ENCODE measurements at places on chromosomes 4 and X.

DNA sequence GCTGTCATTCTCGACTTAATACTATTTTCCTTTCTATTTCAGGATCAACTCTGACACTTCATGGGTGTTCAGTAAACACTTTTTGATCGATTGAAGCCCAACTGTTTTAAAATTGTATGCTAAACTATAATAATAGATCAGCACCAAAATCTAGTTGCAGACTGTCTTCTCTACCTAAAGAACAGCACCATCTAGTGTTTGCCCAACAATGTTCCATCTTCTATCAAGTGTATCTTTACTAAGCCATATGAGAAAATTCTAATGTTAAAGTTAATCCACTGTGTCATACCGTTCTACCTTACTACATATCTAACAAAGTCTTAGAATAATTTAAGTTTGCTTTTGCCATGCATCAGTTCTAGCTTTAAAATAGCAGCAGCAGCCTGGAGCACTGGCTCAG lies 113.0 kb upstream of the PRDX4 start:
- DNase-seq, result peak; percentile 35

DNA sequence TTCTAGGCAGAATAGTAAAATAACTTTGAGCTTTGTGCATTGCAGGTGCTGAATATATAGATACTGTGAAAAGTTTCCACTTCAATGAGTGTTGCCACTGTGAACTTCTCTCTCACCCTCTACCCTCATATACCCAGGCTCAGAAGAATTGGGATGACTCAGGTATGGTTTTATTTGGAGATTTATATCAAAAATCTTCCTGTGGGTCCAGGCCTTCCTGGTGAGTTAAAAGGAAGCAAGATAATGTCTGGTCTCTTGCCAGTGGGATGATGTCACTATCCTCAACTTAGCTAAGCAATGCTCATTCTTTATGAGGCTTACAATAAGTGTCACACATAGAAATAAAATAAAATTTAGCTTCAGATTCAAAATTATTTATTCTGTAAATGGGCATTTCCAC lies 153.3 kb upstream of the TENT5D start:
- no peak for DNase-seq

- peak; percentile 74 for DNase-seq
Measured at GRCh38 chrX:3548765-3549391, 164.6 kb downstream of the PRKX start.

- DNase-seq, result no peak
Measured at GRCh38 chr4:125397226-125397625, 82.5 kb downstream of the FAT4 start.

GRCh38 chrX:1388651-1389050 lies 3.3 kb downstream of the SLC25A6 start:
- no peak for DNase-seq

GRCh38 chr4:10816571-10816970 lies 132.0 kb upstream of the CLNK start:
- no peak for DNase-seq

- no peak for DNase-seq
Measured at GRCh38 chr4:25301471-25301870, 11.1 kb upstream of the ZCCHC4 start.

DNA sequence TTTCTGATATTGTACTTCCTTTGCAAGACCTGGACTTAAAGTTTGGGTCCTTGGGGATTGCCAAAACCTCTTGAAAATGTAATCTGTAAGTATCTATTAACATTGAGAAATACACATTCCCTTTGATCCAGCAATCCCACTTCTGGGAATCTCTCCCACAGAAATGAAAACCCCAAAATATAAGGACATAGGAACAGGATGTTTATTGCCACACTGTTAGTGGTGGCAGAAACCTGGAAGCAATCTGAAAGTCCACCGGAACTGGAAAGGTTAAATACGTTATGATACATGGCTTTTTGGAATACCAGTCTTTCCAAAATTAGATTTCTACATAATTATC lies 71.2 kb upstream of the STX18 start:
- DNase-seq, result peak; percentile 50

DNA sequence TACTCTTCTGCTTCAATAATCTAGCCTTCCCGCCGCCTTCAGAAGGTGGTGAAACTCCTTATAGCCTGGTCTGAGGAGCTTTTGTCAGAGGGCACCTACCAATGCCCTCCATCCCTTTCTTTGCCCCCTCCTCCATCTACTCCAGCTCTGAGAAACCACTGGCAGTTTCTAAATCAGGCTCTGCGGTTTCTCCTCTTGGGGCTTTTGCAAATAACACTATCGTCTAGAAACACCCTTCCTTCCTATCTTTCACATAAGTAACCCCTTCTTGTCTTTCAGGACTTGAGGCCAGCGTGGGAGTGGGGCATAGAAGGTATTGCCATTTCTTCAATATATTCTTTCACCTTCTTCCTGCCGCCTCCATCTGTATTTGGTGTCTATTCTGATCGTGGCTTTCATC lies 1.2 kb upstream of the EFHC2 start:
- DNase-seq, result no peak

GRCh38 chr4:55483315-55483714 lies 63.4 kb downstream of the CLOCK start:
- DNase-seq, result no peak

DNA sequence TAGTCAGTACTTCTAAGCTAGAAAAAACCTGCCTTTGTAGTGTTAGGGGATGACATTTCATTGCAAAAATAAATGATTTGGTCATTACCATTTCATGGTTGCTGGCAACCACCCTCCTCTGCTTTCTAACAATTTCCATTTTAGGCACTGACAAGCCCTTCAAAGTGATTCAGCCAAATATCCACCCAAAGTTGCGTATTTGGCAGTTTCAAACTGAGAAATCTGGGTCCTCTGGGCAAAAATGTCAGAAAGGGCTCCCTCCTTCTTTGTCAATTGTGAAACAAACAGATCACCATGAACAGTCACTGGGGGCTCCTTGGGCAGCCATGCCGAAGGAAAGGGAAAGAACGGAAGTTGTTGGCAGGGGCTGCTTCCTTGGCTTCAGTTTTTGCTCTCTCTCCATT lies 33.0 kb downstream of the PLAC1 start:
- DNase-seq, result peak; percentile 44

DNA sequence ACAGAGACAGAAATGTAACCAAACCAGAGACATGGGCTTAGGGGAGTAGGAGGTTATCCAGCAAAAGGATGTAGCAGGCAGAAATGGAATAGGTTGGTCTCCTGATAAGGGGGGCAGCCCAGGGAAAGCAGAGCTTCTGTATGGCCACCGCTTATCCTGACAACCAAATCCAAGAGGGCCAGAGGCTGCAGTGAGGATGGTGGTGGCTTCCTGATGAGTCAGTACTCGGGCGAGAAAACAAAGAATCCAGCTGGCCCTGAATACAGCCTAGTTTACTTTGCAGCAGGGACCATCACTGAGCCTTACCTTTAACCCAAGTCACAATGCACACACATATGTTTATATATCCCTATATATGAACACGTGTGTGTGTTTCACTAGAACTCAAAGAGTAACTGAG lies 129.7 kb upstream of the FTHL17 start:
- DNase-seq, result no peak

GRCh38 chrX:49999087-49999486 lies 76.7 kb downstream of the CLCN5 start:
- DNase-seq, result no peak

GRCh38 chr4:134189949-134190348 lies 11.6 kb downstream of the PABPC4L start:
- no peak for DNase-seq

GRCh38 chr4:77695774-77696173 lies 90.2 kb downstream of the CXCL13 start:
- peak; percentile 95 for DNase-seq

DNA sequence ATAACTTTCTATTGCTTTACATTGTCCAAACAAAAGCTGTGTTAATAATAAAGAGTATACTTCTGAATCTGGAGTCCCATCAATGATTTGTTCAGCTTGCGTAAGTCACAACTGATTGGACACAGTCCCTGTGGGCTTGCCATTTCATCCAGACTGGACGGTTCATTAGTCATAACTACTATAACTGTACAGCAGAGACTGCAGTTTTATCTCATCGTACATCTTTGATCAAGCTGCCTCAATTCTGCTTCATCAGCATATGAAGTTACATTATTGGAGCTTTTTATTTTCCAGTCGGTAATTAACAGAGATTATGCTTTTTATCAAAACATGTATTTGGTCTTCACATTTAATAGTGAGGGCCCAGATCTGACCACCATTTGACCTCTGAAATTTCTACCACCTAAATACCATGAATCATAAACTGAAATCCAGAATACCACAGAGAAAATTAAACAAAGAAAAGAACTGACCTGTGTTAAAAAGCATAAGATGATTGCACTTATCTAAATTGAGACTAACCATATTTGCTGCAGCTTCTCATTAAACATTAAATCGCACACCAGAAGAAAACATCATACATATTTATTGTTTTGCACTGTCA lies 12.5 kb upstream of the MAB21L2 start:
- DNase-seq, result peak; percentile 52
